ENCODE measurements at places on chromosomes 4 and X.

- no peaks in the 10 kb centered on the region for H3K36me3 ChIP-seq
- H3K27me3 ChIP-seq: no peaks in the 10 kb centered on the region
- H3K4me1 ChIP-seq: no peaks in the 10 kb centered on the region
- DNase-seq: no peak
- H3K27ac ChIP-seq: no peak overlapping the region
- H3K4me3 ChIP-seq: no peak overlapping the region
Measured at GRCh38 chr4:166501941-166502382, 628.9 kb downstream of the TLL1 start.

DNA sequence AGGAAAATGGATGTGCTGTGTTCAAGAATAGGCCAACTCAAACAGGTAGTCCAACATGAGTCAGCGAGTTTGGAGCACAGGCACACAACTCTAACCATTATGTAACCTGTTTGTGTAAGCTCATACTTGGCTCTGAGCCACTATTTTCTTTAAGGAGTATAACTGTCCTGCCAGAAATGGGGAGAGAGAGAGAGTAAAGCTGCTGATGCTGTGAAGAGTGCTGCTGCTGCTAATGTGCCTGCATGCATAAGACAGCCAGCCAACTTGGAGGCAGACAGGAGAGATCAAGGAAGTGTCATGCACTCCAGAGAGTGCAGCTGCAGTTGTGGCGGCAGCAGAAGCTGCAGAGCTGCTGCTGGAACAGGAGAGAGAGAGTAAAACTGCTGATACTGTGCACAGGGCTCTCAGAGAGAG lies 11.7 kb upstream of the STATH start:
- H3K4me1 ChIP-seq: no peaks in the 10 kb centered on the region
- H3K27me3 ChIP-seq: no peaks in the 10 kb centered on the region
- no peak overlapping the region for H3K4me3 ChIP-seq
- no peak for DNase-seq
- no peaks in the 10 kb centered on the region for H3K36me3 ChIP-seq
- H3K27ac ChIP-seq: no peak overlapping the region

- no peak overlapping the region for H3K4me3 ChIP-seq
- no peaks in the 10 kb centered on the region for H3K4me1 ChIP-seq
- H3K36me3 ChIP-seq: no peaks in the 10 kb centered on the region
- H3K27me3 ChIP-seq: no peaks in the 10 kb centered on the region
Measured at GRCh38 chr4:48939785-48940184, 33.2 kb upstream of the OCIAD2 start.

- H3K27ac ChIP-seq: no peak overlapping the region
- no peaks in the 10 kb centered on the region for H3K4me1 ChIP-seq
- H3K36me3 ChIP-seq: peaks cover 72% of the 10 kb centered on the region
- peak; percentile 52 for DNase-seq
- H3K27me3 ChIP-seq: no peaks in the 10 kb centered on the region
Measured at GRCh38 chr4:1330761-1331590, 16.0 kb upstream of the UVSSA start.

GRCh38 chrX:50779694-50780093 lies 34.3 kb downstream of the SHROOM4 start:
- no peaks in the 10 kb centered on the region for H3K36me3 ChIP-seq
- no peaks in the 10 kb centered on the region for H3K27me3 ChIP-seq
- H3K4me3 ChIP-seq: no peak overlapping the region
- no peak overlapping the region for H3K27ac ChIP-seq
- no peaks in the 10 kb centered on the region for H3K4me1 ChIP-seq

DNA sequence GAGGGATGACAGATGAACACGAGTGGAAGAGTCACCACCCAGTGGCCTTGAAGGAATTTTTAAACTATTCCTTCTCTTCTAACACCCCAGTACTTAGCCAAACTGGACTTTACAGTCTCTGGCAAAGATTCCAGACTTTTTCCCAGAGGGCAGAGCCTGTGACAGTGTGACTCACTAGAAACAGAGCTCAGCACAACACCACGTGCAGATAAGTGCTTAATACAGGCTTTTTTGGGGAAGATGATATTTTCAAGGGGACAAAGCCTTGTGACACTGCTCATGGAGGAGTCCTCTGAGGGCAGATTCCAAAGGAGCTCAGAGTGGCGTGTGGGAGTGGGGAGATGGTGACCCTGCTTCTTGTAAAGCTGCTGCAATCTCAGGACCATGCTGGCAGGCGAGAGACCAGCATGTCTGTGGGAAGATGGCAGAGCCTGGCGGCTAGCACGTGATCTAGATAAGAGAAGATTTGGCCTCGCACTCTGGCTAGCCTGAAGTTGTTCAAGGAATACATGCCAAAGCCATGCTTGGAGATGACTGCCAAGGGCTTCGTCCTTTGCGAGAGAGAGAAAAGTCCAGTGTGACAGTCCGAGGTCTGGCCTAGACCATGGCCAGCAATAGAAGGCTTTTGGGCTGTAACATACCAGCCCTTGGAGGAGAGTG lies 2.4 kb downstream of the RAB33A start:
- H3K4me1 ChIP-seq: peaks cover 5% of the 10 kb centered on the region
- DNase-seq: peak; percentile 22
- H3K4me3 ChIP-seq: no peak overlapping the region
- no peaks in the 10 kb centered on the region for H3K27me3 ChIP-seq

DNA sequence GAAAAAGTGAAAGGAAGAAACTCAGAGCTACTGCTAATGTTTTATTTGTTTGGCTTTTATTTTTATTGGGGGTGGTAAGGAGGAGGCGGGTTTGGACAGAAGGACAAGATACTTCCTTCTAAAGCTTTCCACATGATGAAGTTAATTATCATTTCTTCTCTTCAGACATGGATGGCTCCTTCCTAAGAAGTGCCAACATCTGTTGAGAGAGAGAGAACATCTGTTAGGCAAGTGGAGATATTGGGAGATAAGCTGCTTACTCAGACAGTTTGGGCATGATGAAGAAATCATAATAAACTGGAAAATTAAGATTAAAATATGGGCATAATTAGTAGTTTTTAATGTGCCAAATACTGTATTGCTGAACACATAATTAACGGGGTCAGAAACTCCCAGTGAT lies 535.7 kb upstream of the INTU start:
- H3K4me1 ChIP-seq: no peaks in the 10 kb centered on the region
- no peak for DNase-seq
- H3K27me3 ChIP-seq: no peaks in the 10 kb centered on the region
- H3K4me3 ChIP-seq: no peak overlapping the region

DNA sequence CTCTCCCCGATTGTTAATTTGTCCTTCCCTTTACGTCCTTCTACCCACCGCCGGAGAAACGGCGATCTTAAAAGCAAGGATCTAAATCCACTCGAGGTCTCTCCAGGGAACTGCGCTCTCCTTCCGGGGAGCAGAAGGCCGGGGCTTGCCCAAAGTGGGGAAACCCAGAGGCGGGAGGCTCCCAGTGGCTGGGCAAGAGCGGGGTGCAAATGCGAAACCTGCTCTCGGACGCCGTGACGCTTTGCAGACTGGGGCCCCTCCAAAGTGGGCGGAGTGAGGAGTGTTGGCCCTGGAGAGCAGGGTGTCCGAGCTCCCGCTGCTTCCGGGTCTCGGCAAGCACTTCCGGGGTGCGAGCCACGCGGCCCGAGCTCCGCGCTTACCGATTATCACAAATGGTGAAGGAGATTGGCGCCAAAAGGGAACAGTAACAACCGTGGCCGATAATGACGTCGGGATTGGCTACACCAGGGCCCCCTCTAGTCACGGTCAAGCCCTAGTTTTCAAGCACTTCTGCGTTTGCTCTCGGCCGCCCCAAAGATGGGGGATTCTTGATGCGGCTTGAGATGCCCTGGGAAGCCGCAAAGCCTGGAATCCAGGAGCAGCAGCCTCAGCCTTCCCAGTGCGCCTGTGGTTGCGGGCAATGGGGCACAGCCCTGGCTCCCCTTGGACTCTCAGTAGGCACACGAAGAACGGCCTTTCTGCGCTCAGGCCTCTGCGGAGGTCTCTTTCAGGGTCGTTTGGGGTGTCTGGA lies 29.0 kb downstream of the HAND2 start:
- H3K4me1 ChIP-seq: no peaks in the 10 kb centered on the region
- peaks cover 31% of the 10 kb centered on the region for H3K27me3 ChIP-seq
- no peak overlapping the region for H3K27ac ChIP-seq
- DNase-seq: no peak
- H3K4me3 ChIP-seq: no peak overlapping the region

DNA sequence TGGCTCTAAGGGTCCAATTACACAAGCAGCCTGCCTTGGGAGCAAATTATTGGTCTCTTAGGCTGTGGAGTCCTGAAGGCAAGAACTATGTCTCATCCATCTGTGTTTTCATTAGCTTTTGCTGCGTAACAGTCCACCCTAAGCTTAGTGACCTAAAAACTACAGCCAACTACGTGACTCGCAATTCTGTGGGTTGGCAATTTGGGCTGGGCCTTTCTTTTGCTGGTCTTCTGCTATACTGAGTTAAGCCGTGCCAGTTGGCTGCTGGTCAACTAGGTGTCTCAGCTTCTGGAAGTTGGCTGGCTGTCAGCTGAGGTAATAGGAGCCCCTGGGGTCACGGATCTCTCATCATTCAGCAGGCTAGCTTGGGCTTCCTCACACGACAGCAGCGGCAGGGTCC lies 205.6 kb upstream of the S100G start:
- H3K27me3 ChIP-seq: no peaks in the 10 kb centered on the region
- no peak overlapping the region for H3K27ac ChIP-seq
- H3K4me3 ChIP-seq: no peak overlapping the region
- no peaks in the 10 kb centered on the region for H3K36me3 ChIP-seq
- no peak for DNase-seq

DNA sequence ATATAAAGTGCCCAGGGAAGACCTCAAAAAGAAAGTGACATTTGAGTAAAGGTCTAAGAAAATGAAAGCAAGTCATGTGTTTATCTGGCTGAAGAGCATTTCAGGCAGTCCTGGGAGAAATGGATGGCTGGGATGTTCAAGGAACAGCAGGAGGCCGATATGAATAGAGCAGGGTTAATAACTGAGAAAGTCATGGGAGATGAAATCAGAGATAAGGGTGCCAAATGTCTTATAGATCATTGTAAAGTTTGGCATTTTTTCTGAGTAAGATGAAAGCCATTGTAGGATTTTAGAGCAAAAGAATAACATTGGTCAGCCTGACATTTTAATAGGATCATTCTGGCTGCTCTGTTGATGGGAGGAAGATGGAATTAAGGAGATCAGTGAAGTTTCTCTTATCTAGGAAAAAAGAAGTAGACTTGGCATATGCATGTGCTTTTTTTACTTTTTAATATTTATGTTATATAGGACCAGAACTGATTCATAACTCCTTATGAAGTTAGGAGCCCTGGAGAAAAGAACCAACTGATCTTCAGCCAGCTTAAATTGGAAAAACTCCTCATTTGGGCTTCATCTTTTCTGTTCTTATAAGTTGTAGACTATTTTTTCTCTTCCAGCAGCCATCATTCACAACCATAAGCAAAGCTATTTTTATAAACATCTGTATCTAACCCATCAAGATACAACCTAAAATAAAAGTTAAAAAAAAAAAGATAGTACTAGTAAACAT lies 18.6 kb downstream of the AIMP1 start:
- no peak overlapping the region for H3K27ac ChIP-seq
- H3K4me1 ChIP-seq: no peaks in the 10 kb centered on the region

All from heart left ventricle (tissue), 16 donors.